NK-92 treated with Interleukin-12 subunit alpha and Interleukin-12 subunit beta, amount 100 ng/mL, for 24 hours (cell line): ENCODE measurements at places on chromosomes 7 and 10.
A peak's percentile ranks its signal among the peaks of the same experiment; 100 is the strongest.

GRCh38 chr7:26398756-26399509 is 107.3 kb downstream of the SNX10 start:
- no peak for DNase-seq

GRCh38 chr10:126059076-126059826 is 162.9 kb downstream of the FANK1 start:
- no peak for DNase-seq

DNA sequence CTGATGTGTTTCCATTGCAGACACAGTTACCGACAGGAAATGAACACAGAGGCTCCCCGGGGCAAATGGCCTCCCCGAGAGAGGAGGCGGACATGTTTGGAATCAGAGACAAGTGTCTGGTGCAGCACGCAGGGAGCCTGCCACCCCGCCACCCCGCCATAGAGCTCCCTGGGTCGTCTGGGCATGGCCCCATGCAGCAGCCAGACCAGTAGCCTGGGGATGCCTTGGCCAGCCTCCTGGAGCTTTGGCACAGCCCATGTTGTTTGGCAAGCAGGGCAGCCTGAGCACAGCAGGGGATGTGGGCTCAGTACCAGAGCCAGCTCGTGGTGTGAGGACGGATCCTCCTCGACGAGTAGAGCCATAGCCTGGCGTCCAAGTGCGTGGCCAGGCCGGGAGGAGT is 80.8 kb downstream of the NKX6-2 start:
- no peak for DNase-seq

- DNase-seq: no peak
These were observed 6.0 kb downstream of the SRGN start for GRCh38 chr10:69093933-69094332.

DNA sequence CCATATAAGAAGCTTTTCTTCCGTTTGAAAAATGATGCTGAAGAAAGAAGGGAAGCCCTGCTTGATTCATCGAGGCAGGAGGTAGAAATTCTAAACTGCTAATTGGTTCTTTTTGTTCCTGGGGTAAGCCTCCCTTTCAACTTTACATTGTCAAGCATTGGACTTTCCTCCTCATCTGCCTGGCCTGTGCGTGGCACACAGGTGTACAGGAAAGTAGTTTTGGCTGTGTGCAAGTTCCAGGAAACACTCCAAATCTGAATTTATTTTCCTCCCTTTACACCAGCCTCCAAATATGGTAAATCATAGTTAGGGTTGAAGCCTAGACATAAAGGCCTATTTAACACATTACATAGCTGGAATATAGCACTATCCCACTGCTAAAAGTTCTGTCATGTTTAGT is 18.2 kb upstream of the RELN start:
- no peak for DNase-seq

- DNase-seq: no peak
These were observed 103.3 kb downstream of the LARP4B start for GRCh38 chr10:828191-828590.

GRCh38 chr7:45923290-45923689 is 2.2 kb upstream of the IGFBP3 start:
- DNase-seq: peak; percentile 9

GRCh38 chr10:70566515-70567290 is 35.8 kb downstream of the PRF1 start:
- DNase-seq: no peak

DNA sequence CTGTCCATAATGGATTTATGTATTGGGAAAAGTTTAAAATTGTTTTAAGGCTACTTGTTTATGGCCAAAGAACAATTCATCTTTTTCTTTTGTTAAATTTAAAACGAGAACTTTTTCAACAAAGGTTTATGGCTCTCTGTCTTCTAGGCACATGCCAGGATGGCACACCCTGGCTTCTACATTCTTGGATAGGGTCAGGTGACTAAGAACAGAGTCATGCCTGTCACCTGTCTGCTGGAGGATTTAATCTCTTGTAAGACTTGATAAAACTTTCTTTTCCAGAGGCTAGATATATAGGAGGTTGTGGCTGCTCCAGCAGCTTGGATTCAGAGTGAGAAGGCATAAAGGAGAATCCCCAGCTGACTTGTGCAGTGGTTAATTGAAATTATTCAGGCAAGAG is 915.4 kb downstream of the GATA3 start:
- DNase-seq: no peak

- no peak for DNase-seq
These were observed 143.0 kb downstream of the PLXNA4 start for GRCh38 chr7:132433301-132433700.

GRCh38 chr7:4071370-4072058 is 610.6 kb upstream of the FOXK1 start:
- no peak for DNase-seq

DNA sequence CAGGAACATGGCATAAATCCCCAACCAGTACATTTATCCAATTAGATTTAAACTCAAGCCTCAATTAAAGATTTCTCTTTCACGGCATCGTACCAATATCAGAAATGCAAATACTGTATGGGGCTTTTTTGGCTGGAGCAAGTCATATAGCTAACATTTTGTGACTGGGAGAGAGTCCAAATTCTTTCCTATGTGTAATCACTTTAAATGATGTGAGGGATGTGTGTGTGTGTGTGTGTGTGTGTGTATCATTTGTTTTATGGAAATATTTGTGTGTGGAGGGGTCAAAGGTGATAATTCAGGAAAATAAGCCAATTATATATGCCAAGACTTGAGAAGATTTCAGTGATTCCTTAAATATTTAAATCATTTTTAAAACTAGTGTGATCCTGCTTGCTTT is 196.6 kb downstream of the TRIL start:
- DNase-seq: no peak

DNA sequence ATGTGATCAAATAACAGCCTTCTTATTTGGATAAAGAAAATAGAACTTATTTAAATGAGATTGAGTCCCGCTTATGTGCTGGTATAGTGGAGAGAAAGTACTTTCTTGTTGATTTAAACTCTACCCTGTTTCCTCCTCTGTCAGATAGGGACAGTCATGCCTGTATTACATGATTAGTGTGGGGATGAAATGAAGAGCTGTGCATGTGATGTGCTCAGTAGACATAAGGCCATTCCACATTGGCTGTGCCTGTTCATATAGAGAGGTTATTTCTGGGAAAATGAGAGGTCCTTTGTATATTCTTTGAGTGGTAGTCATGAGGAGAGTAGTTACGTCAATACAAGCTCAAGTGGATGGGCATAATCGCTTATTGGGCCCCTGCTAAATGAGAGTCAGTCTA is 5.7 kb downstream of the MTURN start:
- DNase-seq: no peak

GRCh38 chr10:100697631-100698030 is 47.8 kb upstream of the PAX2 start:
- DNase-seq: no peak

DNA sequence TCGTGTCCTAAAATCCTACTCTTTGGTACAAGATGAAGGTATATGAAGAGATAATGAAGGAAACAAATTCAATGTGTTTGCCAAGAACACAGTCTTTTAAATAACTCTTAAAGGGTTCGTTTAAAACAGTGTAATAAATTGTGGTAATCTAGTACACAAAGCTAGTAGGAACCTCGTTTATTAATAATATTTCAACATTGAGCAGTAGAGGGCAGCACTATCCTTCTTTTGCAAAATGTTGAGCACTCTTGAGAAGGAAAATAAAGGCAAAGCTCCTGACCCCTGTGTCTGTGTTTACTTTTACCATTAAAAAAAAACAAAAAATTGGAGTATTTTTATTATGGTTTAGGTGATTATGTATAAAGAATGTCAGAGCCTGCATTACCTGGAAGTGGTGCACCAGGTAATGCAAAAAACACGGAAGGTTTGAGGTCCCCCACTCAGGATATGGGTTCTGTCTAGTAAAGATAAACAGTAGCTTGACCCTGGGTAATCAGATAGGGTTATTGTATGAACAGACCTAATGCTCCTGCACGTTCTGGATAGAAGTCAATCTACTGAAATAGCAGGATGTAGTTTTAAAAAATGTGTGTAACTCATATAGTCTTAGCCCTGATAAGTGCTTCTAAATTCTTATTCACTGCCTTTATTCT is 5.7 kb upstream of the GOT1 start:
- DNase-seq: no peak

- no peak for DNase-seq
These were observed 9.6 kb upstream of the PTTG1IP2 start for GRCh38 chr7:90459888-90460287.

DNA sequence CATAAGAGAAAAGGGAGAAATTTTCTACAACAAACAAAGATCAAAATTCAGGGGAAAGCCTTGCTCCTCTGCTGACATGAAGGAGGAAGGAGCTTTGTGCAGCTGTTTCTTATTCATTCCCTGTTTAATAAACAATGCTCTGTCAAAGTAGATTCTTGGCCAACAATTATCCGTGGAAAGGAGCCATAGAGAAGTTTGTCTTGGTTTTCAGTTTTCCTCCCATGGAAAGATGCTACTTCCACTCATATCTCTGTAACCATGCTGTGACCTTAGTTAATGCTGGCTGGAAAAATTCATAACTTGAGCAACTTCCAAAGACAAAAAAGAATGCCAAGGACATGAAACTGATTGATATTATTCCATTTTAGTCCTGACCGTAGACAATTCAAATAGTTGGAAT is 8.1 kb downstream of the DDC start:
- no peak for DNase-seq

DNA sequence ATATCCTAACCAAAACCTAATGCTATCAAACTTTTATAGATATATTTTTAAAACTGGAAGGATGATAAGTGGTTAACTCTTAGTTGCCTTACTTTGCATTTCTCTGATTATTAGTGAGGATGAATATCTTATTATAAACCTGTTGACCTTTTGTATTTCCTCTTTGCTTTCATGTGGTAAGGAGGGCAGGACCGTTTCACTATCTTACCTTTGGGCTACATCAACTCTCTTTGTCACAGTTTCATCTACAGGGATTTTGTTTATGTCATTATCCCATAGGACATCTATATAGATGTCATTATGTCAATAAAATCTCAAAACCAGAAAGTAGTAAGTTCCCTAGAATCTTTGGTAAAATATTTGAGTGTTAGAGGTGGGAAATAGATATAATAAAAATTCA is 219.3 kb downstream of the THSD7A start:
- no peak for DNase-seq

DNA sequence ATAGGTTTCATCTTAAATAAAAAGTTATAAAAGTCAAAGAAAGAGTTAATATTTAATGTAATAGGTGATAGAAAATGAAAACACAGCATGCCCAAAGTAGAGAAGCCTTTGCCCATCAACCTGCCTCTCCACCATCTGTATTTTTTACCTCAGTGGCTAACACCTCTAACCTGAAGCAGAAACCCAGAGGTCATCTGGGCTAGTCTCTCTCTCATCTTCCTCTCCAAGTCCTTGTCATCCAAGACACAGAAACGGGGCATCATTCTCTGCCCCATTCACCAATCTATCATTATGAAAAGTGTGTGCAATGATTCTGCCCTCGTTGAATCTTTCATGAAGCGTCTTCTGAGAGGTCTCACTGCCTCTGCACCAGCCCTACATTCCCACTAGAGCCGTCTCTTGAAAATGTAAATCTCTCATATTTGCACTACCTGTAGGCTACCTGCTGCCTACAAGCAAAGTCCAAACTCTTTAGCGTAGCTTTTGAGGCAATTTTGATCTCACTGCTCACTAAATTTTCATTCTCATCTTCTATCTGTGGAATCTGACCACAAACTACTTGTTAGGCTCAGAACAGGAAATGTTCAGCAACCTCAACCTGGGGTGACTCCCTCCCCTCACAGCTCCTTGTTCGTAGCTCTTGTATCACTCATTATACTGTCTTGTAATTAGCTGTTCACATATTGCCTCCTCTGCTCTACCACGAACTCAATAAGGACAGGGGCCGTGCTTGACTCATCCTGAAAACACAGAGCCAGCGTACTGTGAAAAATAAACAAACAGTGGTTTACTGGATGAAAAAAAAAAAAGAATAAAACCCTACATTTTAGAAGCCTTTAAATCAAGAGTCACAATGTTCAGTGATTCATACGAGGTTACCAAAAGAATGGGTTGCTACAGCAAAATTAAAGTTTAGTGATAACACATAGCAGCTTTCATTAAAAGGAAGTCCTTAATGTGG is 83.1 kb downstream of the CTNNA3 start:
- peak; percentile 42 for DNase-seq

DNA sequence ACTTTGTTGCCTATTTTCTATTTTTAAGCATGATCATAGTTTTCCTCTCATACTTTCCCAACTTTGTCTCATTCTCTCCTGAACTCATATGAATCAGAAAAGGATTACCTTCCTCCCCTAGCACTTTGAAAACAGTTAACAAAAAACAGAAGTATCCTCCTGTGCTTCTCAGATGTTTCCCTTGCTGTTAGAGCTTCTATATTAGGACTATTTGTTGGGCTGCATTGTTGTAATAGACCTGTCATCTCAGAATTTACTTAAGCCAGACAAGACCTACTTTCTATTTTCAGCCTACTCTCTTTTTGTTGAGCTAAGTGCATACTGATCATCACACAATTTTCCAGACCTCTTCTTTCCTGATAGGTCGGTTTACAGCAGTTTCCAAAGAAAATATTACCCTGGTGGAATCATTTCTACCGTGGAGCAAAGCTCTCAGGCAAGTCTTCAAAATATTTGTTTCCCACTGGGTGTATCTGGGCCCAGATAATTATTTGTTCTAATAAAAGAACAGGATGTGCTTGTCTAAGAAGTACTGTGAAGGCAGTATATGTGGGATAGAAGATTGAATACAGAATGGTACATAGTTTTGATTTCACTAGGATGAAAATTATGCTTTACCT is 411.9 kb upstream of the KLF6 start:
- DNase-seq: no peak

- no peak for DNase-seq
These were observed 69.8 kb upstream of the SEMA3A start for GRCh38 chr7:84264396-84264795.

- no peak for DNase-seq
These were observed 106.4 kb upstream of the GSDME start for GRCh38 chr7:24863626-24864025.

- DNase-seq: no peak
These were observed 275.3 kb downstream of the NRG3 start for GRCh38 chr10:82150123-82150900.

GRCh38 chr7:29272057-29272456 is 77.5 kb downstream of the CHN2 start:
- no peak for DNase-seq

DNA sequence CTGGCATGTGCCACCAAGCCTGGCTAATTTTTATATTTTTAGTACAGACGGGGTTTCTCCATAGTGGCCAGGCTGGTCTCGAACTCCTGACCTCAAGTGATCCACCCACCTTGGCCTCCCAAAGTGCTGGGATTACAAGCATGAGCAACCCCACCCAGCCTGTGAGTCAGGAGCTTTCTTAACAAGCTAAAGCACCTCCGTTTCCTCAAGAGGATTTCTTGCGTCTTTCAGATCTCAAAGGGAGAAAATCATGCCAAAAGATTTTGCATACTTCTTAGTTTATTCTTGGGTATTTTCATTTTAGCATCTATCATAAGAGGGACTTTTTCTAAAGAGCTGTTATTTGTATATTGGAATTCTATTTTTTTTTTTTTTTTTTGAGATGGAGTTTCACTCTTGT is 47.9 kb upstream of the FOXK1 start:
- DNase-seq: no peak

- DNase-seq: no peak
These were observed 1.6 kb downstream of the FZD8 start for GRCh38 chr10:35640474-35640873.

- no peak for DNase-seq
These were observed 11.9 kb downstream of the EZH2 start for GRCh38 chr7:148872188-148872587.
